Thoracic aorta (tissue), 2 donors: ENCODE measurements at places on chromosomes 3 and 15. TPM values are rescaled to one million over a fixed set of nuclear protein-coding genes. Genes with fewer than 3 reads are reported as not detected.

DNA sequence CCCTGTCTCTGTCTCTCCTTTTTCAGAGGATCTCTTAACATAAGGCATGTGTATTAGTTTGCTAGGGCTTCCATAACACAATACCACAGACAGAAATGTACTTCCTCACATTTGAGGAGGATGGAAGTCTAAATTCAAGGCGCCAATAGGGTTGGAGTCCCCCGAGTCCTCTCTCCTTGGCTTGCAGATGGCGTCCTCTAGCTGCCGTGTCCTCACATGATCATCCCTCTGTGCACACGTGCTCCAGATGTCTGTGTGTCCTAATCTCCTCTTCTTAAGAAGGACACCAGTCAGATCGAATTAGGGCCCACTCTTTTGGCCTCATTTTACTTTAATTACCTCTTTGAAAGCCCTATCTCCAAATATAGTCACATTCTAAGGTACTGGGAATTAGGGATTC is 23.0 kb upstream of the BFSP2 start:
- H3K36me3 ChIP-seq: no peaks in the 10 kb centered on the region
- H3K27me3 ChIP-seq: no peaks in the 10 kb centered on the region
- H3K4me3 ChIP-seq: no peak overlapping the region
- DNase-seq: no peak
- H3K4me1 ChIP-seq: no peaks in the 10 kb centered on the region
- no peak overlapping the region for H3K27ac ChIP-seq

Gene EBLN2
- total RNA-seq: 4.7 TPM

- peaks cover 24% of the 10 kb centered on the region for H3K4me1 ChIP-seq
- no peaks in the 10 kb centered on the region for H3K36me3 ChIP-seq
- no peak for DNase-seq
- no peak overlapping the region for H3K4me3 ChIP-seq
These were observed 313.1 kb downstream of the SV2B start for GRCh38 chr15:91413142-91413541.

GRCh38 chr15:40471105-40471807 is 472 bp downstream of the CHST14 start:
- peak overlapping the region; percentile 79 for H3K27ac ChIP-seq
- peaks cover 5% of the 10 kb centered on the region for H3K4me1 ChIP-seq
- peak overlapping the region; percentile 99 for H3K4me3 ChIP-seq
- no peaks in the 10 kb centered on the region for H3K27me3 ChIP-seq
- no peak for DNase-seq

Gene KLHL6
- total RNA-seq: 10.2 TPM

Gene MTHFS
- 6.2 TPM for total RNA-seq

Gene MAP6D1
- 4.3 TPM for total RNA-seq

DNA sequence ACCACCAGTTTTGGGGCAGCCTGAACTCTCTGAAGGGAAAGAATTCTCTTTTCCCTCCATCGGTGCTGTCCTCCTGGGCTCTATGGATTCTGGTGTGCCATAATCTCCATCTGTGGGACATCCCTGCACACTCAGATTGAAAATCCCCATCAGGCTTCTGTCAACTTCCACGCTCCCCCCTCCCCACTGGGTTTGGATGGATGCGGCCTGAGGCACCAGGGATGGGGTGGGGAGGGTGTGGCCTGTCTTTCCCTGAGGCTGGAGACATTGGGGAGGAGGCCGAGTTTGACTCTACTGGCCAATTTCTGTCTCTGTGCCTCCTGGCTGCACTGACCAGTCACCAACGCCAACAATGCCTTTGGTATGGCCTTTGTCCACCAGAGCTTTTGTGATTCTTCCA is 16.3 kb upstream of the FBLN2 start:
- H3K4me3 ChIP-seq: no peak overlapping the region
- no peaks in the 10 kb centered on the region for H3K27me3 ChIP-seq
- H3K36me3 ChIP-seq: no peaks in the 10 kb centered on the region
- DNase-seq: no peak
- no peaks in the 10 kb centered on the region for H3K4me1 ChIP-seq

Gene XIRP1
- total RNA-seq: 2.0 TPM

GRCh38 chr3:19526071-19526470 is 377.8 kb downstream of the KCNH8 start:
- no peaks in the 10 kb centered on the region for H3K36me3 ChIP-seq
- no peaks in the 10 kb centered on the region for H3K27me3 ChIP-seq
- H3K4me3 ChIP-seq: no peak overlapping the region
- H3K4me1 ChIP-seq: no peaks in the 10 kb centered on the region
- H3K27ac ChIP-seq: no peak overlapping the region

DNA sequence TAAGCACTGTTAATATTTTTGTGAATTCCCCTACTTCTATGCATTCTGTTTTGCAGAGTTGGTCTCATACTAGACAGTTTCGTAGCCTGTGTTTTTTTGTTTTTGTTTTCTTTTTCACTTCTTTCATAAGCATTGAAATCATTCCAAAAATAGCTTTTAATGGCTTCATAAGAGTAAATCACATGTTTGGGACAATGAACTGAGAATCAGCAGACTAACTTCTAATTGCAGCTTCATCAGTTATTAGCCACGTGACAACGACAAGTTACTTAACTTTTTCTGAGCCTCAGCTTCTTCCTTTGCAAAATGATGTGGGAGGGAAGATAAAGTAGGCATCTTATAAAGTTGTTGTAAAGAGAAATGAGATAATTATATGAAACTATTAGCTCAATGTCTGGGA is 124.8 kb downstream of the LIPC start:
- H3K4me1 ChIP-seq: peaks cover 4% of the 10 kb centered on the region
- no peaks in the 10 kb centered on the region for H3K27me3 ChIP-seq
- H3K4me3 ChIP-seq: no peak overlapping the region
- H3K27ac ChIP-seq: no peak overlapping the region
- no peak for DNase-seq

DNA sequence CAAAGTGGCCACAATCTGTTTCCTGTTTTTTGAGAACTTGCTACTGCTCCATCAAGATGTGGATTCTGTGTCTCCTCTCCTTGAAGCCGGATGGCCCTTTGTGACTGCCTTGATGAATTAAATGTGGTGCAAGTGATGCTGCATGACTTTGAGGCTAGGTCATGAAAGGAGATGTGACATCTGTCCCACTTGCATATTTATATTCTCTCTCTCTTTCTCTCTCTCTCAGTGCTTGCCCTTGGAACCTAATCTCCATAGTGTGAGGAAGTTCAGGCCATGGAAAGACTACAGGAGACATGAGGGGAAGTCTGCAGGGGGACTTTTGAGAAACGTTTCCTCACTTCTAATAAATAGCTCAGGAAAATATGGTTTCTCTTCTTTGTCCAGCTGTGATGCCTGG is 50.0 kb upstream of the ADPGK start:
- H3K4me1 ChIP-seq: peaks cover 3% of the 10 kb centered on the region
- no peak for DNase-seq
- no peak overlapping the region for H3K27ac ChIP-seq
- no peaks in the 10 kb centered on the region for H3K36me3 ChIP-seq
- no peak overlapping the region for H3K4me3 ChIP-seq

- no peak overlapping the region for H3K27ac ChIP-seq
- H3K4me1 ChIP-seq: no peaks in the 10 kb centered on the region
- H3K4me3 ChIP-seq: no peak overlapping the region
- no peak for DNase-seq
These were observed 63.8 kb downstream of the PEX5L start for GRCh38 chr3:179972881-179973423.
